Upper lobe of left lung (tissue), 6 donors: ENCODE measurements at places on chromosomes 7 and 10.

GRCh38 chr7:120504386-120504785 lies 231.4 kb downstream of the KCND2 start:
- no peak for DNase-seq

GRCh38 chr7:40393660-40394059 lies 258.9 kb downstream of the SUGCT start:
- no peak for DNase-seq

DNA sequence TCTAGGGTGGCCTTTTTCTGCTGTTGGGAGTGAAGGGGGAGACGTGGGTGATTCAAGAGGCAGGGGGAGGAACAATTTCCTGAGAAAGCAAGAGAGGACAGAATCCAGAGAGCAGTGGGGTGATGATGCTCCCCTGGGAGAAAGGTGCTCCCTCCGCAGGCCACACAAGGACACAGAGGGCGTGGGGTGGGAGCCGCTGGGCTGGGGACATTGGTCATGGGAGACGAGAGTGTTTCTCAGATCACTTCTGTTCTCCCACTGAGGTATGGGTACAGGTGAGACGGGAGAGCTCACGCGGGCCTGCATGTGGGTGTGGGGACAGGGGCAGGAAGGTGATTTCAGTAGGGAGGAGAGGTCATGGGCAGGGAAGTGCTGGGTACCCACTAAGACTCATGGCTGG lies 259.5 kb upstream of the CTBP2 start:
- no peak for DNase-seq

DNA sequence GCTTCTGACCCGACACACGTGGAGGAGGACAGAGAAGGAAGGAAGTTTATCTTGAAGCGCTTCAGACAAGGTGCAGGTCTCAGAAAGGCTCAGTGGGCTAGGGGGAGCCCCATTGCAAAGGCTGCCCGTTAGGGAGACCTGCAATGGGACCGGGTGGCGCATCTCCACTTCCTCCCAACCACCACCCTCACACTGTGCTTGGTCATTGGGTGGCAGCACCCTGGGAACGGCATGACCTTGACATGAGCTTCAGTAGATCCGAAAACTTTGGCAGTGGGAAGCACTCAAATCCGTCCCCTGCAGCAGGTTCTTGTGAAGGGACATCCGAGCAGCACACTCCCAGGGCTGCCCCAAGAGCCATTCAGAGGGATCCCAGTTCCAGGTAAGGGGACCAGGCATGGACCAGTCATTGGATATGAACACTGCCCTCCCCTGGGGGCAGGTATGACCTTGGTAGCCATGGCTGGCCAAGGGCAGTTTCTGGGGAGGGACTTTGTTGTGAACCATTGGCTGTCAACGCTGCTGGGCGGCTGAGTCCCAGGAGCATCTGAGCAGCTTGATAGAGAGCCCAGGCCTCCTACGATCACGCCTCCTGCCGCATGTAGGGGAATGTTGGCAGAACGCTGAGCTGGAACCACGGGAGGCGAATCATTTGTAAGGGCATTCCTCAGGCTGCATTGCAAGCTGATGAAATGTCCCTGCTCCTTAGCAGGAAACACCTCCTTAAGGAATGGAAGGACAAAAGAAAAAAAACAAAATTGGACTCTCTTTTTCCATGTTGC lies 31.7 kb downstream of the GALNTL5 start:
- DNase-seq, result no peak

GRCh38 chr7:99193527-99194220 lies 14.2 kb downstream of the KPNA7 start:
- no peak for DNase-seq

DNA sequence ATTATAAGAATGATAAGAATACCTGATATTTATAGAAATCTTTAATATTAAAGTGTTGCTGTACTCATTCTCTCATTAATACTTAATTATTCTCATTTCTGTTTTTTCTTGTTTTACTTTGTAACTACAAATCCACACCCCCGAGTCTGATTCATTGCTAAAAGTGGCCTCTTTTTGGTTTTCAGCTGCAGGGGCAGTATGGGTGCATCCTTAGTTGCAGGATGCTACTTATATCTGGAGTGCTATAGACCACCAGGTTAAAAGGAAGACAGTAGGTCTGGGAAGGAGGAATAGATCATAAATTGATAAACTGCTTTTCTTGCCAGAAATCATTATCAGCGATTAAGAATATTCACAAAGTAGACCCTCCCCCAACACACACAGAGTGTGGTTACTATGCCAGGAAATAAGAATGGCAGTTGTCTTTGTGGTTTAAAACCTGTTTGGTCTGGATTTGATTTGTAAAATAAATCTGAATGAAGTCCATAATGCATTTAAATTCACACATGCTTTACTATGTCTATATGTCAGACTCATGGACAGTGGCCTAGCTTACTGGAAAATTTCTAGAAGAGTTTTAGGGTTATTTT lies 96.5 kb downstream of the NRF1 start:
- DNase-seq, result no peak

GRCh38 chr10:133262696-133263095 lies 14.0 kb downstream of the ADAM8 start:
- no peak for DNase-seq

GRCh38 chr7:107691716-107692115 lies 31.1 kb downstream of the SLC26A4 start:
- no peak for DNase-seq

DNA sequence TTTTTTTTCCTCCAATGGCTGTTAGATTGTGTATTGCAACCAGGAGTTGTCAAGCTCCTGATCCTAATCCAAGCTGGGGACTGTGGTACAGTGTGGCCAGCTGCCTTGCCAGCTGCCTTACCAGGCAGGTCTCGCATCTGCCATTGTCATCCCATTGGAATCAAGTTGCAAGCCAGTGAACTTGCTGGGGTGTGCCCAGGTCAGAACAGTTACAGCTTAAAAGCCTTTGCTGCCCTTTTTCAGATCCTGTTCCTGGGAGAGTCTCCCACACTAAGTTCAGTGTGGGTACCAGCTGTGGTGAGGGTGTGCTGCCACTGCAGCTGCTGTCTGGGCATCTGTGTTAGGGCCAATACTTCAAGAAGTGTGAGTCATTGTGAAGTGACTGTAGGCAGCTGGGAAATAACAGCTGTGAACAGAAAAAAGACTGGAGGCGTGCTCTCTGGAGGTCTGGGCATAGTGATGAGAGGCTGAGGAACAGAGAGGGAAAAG lies 72.8 kb downstream of the CCNY start:
- no peak for DNase-seq

GRCh38 chr10:64619102-64619501 lies 1097.9 kb downstream of the REEP3 start:
- no peak for DNase-seq

DNA sequence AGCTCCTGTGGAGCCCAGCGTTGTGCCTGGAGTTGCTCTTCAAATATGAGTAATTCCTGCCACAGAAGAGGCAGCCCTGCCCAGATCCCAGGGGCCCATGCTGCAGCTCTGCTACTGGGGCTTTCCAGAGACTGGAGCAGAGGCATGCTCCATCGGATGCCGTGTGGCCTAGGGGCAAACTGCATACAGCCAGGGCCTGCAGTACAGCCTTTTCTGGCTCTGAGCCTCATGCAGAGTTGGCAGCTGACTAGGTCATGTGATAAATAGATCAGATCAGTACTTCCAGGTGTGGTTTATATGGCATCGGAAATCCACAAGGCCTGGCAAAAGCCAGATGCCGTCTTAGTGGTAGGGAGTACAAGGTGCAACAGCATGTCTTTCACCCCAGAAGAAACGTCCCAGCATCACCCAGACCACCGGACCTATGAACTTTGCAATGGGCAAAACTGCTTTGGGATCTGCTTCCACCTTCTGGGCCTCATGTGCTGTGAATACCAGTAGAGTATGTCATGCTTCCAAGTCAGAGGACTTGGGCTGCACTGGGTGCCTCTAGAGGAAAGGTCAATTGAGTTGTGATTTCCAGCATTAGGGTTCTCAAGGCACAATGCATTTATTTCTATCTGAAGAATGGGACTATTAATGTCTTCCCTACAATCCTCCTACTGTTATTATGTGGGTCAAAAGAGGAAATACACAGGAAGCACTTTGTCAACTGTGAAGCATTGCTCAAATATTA lies 250.7 kb upstream of the ZNF32 start:
- DNase-seq, result no peak

DNA sequence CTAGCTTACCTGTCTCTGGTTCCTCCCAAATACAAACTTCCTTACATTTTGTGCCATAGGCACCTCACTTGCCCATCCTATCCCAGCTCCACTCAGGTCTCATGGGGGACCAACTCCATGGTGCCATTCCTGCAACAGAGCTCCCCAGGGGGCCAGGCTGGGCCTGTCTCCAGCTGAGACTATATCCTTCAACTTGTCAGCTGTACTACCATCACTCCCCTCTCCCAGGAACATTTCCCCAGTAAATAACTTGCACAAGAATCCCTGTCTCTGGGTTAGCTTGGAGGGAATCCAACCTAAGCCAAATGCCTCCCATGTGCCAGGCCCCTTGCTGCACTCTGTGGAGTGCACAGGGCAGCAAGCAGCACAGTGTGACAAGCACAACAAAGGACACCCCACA lies 33.2 kb downstream of the FRMPD2 start:
- no peak for DNase-seq

DNA sequence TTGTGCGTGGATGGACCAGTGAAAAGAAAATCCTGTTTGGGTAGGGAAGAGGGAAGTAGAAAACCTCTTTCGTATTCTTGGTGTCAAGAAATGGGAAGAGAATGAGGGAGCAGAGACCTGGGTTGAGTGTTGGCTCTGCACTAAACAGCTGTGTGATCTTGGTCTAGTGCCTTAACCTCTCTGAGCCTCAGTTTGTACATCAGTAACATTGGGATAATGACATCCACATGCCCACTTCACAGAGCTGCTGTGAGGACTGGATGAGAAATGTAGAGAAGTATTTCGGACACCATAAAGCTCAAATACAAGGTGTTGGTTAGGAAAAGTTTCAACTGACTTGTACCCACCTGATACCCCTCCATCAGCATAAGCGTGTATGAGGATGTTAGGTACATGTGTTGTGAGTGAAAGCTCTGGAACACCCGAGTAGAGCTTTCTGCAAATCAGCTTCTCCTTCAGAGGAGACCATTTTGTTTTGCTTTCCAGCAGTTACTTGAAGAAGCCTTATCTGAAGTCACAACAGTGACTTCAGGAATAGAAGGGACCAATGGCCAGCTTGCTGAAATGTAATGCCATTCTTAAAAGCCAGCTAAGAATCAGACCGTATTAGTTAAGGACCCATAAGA lies 11.2 kb downstream of the TRIM56 start:
- DNase-seq, result no peak

GRCh38 chr10:75179657-75180177 lies 30.9 kb upstream of the VDAC2 start:
- no peak for DNase-seq

- no peak for DNase-seq
Measured at GRCh38 chr10:102814873-102815661, 22.1 kb downstream of the CYP17A1 start.

GRCh38 chr10:63822496-63822895 lies 301.3 kb downstream of the REEP3 start:
- DNase-seq, result no peak

DNA sequence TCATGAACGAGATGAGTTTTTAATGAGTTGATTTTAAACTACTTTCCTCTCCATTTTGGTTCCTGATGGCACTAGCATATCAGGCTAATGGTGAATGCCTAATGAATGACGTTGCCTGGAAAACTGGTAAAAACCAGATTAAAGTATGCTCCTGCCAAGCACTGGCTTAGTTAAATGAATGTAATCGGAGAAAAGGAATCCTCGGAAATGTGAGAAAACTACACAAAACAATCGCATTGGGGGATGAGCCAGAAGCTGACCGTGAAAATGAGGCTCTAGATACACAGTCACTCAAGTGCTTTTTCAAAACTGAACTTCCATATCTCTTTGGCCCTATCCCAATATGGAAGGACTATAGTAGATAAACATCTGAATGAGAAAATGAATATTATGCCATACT lies 153.8 kb upstream of the COL1A2 start:
- DNase-seq, result no peak

- no peak for DNase-seq
Measured at GRCh38 chr7:140873434-140873833, 51.3 kb downstream of the BRAF start.

DNA sequence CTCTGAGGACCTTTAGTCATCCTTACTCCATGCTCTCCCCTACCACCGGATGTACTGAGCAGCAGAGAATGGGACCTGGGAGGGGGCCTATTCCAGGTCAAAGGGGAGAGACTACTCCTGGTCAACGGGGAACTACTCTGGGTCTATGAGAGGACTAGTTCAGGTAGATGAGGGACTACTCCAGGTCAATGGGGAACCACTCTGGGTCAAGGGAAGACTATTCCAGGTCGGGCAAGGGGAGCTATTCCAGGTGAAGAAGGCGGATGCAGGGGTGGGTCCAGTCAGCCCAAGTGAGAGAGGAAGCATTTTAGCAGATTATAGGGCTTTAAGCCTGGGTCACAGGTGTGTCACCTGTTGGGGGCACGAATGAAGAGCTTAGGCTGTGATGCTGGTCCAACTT lies 35.4 kb downstream of the CCM2 start:
- no peak for DNase-seq

GRCh38 chr7:36278069-36278619 lies 111.5 kb upstream of the ANLN start:
- no peak for DNase-seq

DNA sequence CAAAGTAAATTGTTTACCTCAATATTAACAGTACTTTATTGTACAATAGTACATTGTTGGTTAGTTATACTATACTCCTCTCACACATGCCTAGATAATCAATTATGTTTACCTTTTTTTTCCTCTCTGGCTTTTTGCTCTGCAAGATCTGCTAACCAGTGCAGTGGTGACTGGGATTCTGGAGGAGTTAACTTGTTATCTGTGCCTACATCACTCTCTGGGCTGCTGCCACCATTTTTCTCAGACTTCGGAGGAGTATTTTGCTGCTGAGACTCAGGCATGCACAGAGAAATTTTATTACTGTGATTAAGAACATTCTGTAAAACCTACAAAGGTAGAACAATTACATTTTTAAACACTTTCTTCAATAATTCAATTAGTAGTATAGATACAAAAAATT lies 59.7 kb downstream of the NRBF2 start:
- no peak for DNase-seq

DNA sequence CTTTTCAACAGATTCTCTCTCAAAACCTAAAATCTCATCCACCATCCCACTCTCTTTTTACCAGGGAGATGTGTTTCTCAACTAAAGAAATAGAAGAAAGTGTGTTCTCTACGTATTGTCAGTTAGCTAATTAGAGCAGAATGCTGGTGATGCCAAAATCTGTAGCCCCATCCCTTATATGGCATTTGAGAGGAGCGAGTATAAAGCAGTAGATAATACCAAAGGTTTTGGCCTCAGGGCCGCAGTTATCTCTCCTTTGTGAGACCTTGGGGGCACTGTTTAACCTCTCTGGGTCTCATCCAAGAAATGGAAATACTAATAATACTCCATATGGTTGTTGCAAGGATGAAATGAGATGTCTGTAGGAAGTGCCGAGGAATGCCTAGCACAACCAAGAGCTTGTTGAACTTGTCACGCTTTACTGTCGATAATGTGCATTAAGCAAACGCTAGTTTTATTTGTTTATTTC lies 456 bp upstream of the DLD start:
- no peak for DNase-seq

DNA sequence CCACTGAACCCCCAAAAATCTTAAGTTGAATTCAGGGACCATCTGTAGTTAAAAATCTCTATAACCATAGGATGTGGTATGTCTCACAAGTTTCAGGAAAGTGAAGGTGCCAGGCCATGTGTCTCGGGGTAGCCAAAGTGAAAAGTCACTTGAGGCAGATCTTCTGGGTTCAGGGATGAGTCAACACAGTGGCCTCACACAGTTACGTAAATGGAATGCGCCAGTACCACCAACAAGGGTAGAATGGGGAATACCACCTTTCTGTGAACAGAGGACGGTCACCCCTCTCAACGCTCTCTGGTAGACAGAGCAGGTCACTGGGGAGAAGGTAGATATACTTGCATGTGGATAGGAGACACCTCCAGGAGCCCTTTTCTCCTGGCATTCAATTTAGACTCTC lies 71.4 kb downstream of the ELMO1 start:
- no peak for DNase-seq
